Stimulated activated CD8-positive, alpha-beta memory T cell treated with anti-CD3 and anti-CD28 coated beads, Interleukin-12 subunit alpha, Interleukin-12 subunit beta, amount 100 ng/mL, for 4 hours (primary cell): ENCODE measurements at places on chromosomes 4 and X.

DNA sequence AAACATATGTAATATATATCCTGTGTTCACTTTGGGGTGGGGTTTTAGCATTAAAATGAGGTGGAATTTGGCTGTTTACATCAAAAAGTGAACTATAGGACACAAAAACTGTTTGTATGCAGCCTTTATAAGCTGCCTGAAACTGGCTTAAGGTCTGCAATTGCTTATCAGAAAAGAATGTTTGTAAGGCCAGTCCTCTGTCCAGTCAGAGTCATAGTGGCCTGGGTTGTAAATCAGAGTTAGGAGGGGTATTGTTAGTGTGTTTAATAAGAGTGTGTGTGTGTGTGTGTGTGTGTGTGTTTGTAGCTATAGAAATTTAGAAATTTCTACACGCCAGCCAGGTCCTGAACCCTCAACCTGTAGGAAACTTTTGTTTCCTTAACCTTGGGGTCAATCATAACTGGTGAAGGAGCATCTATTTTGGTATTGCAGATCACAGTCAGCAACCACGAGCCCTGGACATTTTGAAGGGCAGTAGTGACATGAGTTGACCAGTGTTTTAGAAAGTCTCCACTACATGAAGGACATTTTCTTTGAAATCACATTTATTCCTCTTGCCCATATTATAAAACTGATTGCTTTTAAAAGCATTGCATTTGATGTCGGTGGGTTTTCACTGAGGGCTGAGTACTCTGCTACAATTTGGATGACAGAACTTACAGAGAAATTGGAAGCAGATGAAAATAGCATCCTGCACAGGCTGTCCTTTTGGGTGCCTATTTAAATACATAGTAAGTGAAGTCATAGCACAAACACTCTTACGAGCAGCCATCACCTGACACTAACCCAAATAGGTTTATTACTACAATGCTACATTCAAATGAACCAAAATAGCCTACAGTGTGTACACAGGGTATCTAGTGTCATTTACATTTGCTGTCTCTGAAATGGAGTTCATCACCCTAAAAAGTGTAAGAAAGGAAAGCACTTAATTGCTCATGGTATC lies 11.2 kb upstream of the TMEM154 start:
- DNase-seq: no peak

DNA sequence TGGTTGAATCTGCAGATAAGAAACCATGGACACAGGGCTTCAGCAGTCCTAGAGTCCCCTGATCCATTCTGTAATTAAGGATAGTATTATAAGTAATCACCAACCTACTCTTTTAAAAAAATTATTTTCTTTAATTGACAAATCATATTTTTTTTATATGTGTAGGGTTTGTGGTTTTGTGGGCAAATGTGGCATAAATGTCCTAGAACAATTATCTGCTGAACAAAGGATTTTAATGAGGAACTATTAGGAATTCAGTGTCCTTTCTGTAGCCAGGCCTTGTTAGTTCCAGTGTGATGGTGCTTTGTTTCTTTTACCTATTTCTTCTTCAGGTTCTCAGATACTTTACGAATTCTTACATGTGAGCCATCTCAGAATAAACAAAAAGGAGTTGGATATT lies 32.4 kb downstream of the PRIMPOL start:
- DNase-seq: no peak

GRCh38 chr4:8541981-8542715 lies 38.0 kb upstream of the GPR78 start:
- no peak for DNase-seq

DNA sequence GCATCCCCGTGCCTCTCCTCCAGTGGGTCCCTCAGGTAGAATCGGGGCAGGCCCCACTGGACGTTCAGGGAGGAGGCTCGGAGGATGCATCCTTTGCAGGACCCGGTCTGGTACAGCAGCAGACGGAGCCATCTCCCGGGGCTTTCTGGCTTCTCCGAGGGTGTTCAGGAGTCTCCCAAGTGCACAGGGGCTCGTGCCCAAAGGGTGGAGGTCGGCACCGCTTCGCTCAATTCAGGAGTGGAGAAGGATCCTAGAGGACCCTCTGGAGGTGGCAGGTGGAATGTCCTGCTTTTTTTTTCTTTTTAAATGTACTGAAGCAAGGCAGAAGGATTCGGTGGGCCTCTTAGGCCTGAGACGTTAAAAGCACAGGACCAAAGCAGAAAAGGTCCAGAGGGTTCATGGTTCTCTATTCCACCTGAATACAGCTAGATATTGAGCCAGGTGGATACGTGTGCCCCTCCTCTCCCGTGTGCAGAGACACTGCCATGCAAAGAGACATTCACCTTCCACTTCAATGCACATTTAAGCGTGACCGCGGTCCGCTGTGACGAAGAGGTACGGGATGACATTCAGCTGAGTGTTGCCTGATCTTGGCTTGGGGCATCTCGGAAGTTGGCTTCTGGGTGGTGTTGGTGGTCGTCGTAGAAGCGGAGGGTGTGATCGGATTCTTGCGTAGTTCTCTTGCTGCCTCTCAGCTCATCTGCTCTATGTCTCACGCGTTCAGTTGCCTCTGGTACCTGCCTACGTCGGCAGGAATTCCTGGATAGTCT lies 281.2 kb upstream of the AGTR2 start:
- DNase-seq: no peak

DNA sequence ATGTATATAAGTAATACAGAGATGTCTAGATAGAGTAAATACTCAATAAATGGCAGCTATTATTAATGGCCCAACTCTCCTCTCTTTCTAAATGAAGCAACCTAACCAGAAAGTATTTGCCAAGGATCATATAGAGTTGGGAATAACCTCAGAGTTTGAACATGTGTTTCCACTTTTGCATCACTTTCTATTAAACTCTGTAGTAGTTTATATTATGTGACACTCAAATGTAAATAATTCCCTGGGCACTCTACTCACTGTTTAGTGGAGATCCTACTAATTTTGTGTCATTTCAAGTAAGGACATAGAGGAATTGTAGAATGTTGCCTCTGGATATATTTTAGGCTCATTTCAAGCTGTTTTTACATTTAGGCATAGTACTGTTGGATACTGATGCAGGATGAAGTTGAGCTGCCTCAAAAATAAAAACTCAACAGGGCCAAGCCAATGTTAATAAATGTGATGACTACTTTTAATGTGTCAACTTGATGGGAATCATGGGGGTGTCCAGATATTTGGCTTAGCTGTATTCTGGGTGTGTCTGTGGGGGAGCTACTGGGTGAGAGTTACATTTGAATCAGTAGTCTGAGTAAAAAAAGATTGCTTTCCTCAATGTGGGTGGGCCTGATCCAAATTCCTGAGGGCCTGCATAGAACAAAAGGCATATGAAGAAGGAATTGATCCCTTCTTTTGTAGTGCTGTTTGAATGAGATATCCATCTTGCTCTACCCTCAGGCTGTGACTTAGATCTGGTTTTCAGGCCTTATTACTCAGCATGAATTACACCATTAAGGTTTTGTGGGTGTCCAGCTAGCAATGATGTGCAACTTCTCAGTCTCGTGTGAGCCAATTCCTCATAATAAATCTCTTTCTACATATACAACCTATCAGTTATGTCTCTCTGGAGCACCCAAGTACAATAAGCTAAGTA lies 1368.2 kb downstream of the STIM2 start:
- DNase-seq: no peak

GRCh38 chr4:76984127-76984526 lies 34.6 kb downstream of the SEPTIN11 start:
- no peak for DNase-seq

DNA sequence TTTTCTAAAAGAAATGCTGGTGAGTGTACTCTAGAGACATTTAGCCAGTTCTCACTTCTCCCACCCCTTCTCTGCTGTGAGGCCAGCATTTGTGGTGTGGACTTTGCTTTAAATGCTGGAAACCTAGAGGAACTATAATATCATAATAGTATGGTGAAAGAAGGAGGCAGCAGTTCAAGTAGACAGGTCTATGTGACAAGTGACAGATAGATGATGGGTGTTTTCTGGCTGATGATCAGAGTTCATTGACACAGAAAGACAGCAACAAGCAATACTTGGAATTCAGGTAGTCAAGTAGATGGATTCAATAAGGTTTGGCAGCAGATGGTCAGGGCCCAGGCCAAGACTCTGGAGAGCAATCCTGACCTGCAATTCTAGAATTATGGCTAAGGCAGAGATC lies 317.5 kb downstream of the PCDH7 start:
- no peak for DNase-seq

DNA sequence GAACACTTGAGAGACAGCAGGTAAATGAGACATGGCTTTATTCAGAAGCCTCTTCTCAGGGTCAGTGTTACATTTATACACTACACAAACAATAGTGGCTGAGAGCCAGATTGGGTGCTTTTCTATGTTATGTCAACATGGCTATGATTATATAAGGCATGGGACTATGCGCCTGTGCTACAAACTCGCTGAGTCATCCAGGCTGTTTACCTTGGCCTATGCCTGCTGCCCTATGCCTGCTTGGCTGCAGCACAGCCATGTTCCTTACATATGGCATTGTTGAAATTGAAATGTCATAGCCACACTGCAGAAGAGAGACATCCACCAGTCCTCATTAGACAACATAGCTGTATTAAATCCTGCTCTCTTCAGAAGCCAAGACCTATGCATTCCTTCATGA lies 236.3 kb upstream of the NWD2 start:
- DNase-seq: no peak

GRCh38 chr4:46385946-46386345 lies 4.0 kb downstream of the GABRA2 start:
- no peak for DNase-seq

- DNase-seq: peak; percentile 90
These were observed 479 bp upstream of the TADA2B start for GRCh38 chr4:7042503-7043283.

- DNase-seq: no peak
These were observed 171.8 kb downstream of the HNRNPD start for GRCh38 chr4:82201805-82202641.
